ENCODE measurements at places on chromosomes 2 and 18.

DNA sequence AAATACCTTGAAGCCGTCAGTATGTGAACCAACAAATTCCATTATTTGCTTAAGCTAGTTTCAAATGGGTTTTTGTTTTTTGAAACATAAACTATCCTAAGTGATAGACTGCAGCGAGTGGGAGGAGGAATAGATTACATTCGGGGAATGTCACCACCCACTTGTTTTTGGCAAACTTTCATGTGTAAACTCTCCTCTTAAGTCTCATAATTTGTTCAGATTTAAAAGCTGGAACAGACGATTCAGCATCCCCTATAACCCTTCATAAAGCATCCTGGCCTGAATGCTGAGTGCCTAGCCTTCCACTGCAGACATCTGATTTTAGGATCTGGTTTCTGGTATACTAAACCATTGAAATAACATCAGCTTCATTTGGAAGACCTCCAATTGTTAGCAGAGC lies 51.0 kb downstream of the CPO start:
- no peak for DNase-seq

GRCh38 chr2:200439981-200440380 lies 69.9 kb downstream of the KCTD18 start:
- DNase-seq = no peak

- DNase-seq = no peak
Observed at GRCh38 chr2:209076151-209076550, 347.7 kb upstream of the MAP2 start.

- DNase-seq = no peak
Observed at GRCh38 chr18:75142677-75143076, 66.3 kb downstream of the PTGR3 start.

DNA sequence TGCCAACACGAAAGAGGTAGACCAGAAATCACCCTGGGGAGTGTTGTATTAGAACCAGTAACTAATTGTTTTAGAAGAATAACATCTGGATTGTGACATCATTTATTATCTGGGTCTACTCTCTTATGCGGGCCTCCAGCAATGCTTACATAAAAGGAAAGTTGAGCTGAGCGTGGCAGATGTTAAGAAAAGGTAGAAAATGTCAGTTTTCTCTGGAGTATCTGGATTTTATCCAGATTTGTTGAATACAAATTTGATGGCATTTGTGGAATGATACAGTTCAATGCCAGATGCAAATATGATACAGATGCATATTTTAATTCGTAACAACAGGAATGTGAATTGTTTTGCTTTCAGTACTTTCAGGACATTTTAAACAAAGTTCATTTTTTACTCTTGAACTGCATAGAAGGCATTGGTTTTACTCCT lies 90.3 kb downstream of the PRPF40A start:
- peak; percentile 35 for DNase-seq

- DNase-seq = no peak
Observed at GRCh38 chr2:157986761-157987160, 110.6 kb upstream of the ACVR1 start.

DNA sequence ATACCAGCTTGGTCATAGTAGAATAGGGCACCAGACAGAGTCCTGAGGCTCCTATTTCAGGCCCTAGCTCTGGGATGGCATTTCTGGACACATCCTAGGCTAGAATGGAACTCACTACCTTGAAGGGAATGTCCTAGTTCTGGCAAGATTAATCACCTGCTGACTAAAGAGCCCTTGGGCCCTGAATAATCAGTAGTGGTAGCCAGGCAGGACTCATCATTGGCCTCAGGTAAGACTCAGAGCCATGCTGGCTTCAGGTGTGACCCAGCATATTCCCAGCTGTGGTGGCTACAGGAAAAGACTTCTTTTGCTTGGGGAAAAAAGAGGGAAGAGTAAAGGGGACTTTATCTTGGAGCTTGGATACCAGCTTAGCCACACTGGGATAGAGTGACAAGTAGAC lies 131.0 kb upstream of the SRD5A2 start:
- DNase-seq = no peak

DNA sequence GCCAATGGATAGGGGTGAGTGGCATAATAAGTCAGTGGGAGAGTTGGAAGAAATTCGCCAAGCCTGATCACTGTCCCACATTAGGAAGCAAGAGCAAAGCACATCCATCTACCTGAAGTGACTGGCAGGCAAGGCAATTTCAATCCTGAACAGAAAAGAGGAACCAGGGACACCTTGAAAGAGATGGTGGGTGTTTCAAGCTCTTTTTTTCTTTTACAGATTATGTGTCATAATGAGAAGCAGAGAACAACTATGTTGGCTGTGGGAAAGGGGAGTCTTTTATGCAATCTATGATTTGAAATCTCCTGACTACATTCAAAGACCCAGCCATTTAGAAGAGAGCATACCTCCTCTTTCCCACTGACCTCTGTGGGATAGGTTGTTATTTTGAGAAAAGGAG lies 63.5 kb downstream of the TGIF1 start:
- no peak for DNase-seq

DNA sequence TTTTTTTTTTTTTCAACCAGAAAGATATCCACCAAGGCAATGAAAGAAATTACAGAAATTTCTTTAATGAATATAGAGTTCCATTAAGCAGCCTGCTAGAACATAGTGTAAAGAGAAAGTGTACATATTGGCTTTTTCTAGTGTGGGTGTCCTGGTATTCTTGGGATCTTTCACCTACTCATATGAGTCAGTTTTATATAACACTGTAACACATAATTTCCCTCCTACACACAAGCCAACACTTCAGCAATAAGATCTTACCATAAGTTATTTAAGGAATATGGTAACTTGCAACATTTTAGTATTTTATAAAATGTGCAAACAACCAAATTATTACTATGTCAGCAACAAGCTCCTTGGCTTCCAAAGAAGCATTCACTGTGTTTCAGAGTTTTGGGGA lies 59.9 kb downstream of the ZRANB3 start:
- no peak for DNase-seq

DNA sequence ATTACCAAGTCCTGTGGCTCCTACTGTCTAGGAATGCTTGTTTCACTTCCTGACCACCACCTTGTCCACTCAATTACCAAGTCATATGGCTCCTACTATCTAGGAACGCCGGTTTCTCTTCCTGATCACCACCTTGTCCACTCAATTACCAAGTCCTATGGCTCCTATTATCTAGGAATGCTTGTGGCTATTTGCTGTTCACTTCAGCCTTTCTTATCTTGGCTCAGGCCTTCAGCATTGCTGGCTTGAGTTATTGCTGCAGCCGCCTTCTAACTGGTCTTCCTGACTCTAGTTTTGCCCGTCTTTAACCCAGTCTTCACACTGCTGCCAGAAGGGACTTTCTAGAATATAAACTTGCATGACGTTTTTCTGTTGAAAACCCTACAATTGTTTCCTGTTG lies 82.5 kb upstream of the GAREM1 start:
- DNase-seq = no peak

DNA sequence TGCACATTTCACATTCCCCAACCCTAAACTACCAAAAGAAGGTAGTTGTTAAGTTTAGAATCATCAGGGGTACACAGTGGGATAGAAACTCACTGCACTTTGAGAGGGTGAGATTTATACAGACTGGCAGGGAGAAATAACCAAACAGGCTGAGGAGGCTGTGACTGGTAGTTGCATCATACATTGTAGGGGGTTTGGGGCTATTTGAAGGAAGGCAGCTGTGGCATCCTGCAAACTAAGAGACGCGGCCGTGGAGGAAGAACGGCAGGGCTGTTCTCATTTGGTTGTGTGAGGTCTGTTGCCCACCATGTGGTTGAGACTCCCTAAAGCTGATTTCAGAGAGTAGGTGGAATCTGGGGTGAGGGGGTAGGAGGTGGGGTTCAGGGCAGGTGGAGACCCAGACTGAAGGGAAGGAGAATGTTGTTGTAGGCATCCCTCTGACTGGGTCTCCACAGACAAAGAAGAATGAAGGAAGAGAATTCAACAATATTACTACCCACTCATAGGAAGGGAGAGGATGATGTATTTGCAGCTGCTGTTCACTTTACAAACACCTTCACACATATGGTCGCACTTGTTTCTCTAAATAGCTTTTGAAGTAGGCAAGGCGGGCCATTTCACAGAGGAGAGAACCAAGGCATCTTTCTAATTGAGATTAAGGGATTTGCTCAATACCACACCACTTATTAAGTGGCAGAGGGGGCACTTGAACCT lies 170.9 kb upstream of the SIX2 start:
- no peak for DNase-seq

- DNase-seq = no peak
Observed at GRCh38 chr2:232310121-232310520, 68.4 kb upstream of the ALPP start.

DNA sequence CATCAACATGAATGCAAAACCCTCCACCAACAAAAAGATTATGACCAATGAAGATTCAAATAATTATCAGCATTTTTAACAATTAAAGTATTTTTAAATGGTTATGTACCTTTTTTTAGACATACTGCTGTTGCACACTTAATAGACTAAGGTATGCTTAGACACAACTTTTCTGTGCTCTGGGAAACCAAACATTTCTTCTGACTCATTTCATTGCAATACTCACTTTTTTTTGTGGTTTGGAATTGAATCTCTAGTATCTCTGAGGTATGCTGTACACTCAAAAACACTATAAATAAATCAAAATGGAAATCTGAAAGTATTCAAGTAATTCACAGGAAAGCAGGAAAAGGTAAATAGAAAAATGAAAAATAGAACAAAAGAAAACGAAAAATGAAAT lies 247.9 kb upstream of the POU3F3 start:
- DNase-seq = no peak

DNA sequence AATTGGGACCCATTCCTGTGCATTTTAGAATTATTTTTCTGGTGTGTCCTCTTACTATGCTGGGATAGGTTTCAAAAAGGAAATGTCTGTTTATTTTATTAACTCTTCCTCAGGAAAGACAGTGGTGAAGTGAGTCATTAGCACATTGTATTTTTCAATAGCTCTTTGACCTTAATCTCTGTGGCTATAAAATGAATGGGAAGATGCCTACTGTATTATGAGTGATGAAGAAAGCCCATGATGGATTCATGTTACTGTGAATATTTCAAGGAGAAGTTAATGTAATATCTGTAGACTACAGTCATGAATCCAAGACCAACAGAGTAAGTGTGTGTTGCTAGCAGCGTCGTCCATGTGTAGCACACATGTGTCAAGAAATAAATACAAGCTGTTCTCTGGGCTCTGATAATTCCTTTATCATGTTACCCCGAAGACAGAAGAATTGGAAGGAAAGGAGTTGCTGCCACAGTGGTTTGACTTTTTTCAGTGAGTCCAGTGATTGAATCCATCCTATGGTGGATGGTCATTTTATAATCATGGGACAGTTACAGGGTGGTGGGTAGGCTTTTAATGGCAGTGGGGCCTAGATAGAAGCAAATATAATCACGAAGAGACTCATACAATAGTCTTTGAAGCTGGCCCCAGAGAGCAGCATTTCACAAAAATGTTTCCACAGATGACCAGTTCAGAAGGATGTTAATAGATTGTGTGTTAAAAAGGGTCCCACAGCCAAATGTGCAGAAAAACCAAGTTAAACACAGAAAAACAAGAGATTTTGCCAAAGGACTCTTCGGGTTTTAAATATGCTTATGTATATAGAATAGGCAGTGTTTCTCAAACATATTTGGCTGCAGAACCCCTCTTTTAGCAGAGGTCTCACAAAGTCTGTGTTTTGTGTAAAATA lies 239.7 kb upstream of the RASGRP3 start:
- no peak for DNase-seq

DNA sequence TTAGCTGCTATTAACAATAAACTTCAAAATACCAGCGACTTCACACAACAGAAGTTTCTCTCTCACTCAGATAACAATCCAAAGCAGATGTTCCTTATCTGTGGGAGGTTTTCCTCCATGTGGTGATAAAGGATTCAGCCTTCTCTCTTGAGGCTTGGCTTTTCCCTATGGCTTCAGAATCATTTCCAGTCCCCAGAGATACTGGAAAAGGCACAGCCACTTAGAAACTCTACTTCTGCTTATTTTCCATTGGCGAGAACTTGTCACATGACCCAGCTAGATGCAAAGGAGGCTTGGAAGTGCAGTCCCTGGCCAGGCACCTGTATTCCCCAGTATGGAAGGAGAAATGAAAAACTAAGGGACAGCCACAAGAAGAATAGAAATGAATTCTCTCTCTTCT lies 344.8 kb downstream of the MTX2 start:
- no peak for DNase-seq

DNA sequence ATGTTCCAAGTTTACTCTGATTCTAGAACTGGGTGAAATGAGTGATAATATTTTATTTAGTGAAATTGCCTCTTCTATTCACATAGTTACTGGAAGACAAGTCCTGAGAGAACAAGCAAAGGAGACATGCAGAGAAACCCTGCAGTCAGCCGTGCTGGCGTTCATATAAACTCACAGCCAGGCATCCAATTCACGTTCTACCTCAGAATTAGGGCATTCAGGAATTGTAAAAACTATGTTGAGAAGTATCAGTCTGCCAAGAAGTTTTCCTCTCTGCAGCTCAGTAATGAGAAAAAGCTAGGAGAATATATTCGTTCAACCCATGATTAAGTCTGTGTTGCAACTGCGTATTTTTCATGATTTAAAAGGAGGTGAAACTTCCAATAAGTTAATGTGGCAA lies 156.2 kb upstream of the DSEL start:
- DNase-seq = no peak

- no peak for DNase-seq
Observed at GRCh38 chr2:45575881-45576280, 35.2 kb downstream of the SRBD1 start.

GRCh38 chr2:209534228-209534627 lies 110.4 kb downstream of the MAP2 start:
- no peak for DNase-seq

- DNase-seq = no peak
Observed at GRCh38 chr2:231918501-231919330, 7.5 kb downstream of the NPPC start.

DNA sequence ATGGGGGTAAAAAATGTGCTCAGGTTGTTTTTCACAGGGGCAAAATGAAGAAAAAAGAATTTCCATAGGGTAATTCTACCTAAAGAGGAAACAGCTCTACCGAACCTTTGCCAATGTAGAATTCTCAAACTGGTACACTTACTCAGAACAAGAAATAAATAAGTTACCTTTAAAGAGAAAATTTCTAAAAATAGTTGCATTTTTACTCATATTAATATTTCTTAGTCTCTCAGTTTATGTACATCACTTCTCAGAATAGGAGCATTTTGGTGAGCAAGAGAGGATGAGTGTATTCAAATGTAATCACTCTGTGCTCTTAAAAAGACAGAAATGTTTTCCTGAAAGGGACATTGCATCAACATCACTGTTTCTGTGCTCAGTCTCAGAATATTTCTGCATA lies 574.7 kb upstream of the SLC8A1 start:
- DNase-seq = no peak
